ENCODE measurements at places on chromosomes 4 and X.
A peak's percentile ranks its signal among the peaks of the same experiment; 100 is the strongest.

- peak; percentile 12 for DNase-seq
These were observed 45.6 kb downstream of the GPC3 start for GRCh38 chrX:133939655-133940302.

- no peak for DNase-seq
These were observed 1443.4 kb downstream of the ARAP2 start for GRCh38 chr4:34800953-34801352.

DNA sequence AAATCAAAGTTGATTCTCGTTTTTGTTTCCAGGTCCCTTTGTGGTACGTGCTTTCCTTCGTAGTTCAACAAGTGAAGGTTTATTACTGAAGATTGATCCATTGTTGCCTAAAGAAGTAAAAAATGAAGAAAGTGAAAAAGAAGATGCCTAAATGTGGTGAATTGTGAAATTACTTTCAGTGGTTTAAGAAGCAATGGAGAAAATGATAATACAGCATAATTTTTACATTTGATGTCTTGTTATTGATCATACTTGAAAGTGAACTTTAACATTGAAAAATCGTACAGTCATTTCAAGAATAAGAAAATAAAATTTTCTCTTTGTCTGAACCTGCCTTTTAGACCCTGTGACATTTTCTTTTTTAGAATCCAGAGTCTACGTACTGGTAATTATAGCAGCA, 89.8 kb downstream of the MRPL1 start:
- DNase-seq = no peak

DNA sequence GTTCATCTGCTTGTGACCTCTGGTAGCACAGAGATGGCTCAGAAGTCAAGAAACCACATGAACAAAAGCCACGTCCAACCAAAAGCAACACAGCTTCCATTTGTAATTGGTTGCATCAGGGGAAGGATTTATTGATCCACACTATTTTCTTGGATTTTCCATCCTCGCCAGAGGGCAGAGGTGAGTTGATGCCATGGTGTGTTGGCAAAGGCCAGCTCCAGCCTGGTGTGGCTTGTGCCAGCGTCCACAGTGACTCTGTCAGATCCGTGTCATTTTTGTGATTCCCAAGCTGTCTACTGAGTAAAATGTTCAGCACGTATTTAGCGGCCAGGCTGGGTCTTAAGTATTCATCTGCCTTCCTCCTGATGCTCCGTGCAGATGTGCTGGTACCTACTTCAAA, 30.0 kb upstream of the SMIM10L2A start:
- DNase-seq = no peak

DNA sequence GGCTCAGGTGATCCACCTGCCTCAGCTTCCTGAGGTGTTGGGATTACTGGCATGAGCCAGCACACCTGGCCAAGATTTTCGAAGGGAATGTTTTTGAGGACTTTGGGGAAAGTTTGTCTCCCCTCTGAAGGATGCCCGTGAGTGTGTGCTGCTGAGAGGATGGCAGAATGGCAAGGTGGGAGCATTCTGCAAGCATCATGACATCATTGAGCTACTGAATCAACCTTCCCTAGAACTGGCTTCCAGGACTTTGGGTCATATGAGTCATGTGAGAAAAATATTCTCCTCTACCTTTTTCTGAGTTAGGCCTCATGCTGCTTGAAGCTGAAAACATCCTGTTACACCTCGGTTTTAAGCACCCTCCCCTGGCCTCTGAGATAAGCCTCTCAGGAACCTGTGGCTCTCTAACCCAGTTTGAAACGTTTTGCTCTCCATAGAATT, 31.0 kb downstream of the TMEM131L start:
- DNase-seq = no peak

- peak; percentile 10 for DNase-seq
These were observed 568.3 kb downstream of the ANKRD50 start for GRCh38 chr4:124144238-124144654.

- DNase-seq = no peak
These were observed 21.4 kb upstream of the PGRMC2 start for GRCh38 chr4:128308986-128309385.

Data from umbilical cord (tissue), 2 donors.